Stimulated activated CD8-positive, alpha-beta memory T cell treated with anti-CD3 and anti-CD28 coated beads, Interleukin-12 subunit alpha, Interleukin-12 subunit beta, amount 100 ng/mL, for 1 hour (primary cell): ENCODE measurements at places on chromosomes 3 and 15.

DNA sequence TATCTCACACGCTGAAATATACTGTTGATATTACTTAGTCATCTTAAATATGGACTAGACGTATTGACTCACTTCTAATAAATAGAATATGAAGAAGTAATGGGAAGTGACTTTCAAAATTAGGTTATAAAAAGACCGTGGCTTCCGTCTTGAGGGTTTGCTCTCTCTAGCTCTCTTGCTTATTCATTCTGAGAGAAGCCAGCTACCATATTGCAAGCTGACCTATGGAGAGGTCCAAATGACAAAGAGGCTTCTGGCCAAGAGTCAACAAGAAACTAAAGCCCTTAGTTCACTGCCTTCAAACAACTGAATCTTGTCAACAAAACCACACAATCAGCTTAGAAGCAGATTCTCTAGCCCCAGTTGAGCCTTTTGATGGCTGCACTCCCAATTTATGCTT is 46.1 kb downstream of the SLC9C1 start:
- DNase-seq = no peak

DNA sequence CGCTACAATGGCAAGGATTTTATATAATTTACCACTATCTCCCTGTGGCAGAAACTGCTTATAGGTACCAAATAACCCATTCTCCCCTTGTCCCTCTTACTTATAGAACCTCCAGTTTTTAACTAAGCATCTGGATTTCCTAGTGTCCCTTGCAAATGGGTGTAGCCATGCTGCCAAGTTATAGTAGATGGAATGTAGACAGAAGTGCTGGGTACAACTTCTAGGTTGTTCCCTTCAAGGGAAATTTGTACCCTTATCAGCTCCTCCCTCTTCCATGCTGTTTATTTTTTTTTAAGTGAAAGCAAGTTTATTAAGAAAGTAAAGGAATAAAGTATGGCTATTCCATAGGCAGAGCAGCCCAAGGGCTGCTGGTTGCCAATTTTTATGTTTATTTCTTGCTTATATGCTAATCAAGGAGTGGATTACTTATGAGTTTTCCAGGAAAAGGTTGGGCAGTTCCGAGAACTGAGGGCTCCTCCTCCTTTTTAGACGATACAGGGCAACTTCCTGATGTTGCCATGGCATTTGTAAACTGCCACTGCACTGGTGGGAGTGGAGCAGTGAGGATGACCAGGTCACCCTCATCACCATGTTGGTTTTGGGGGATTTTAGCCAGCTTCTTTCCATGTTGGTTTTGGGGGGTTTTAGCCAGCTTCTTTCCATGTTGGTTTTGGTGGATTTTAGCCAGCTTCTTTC is 40.1 kb upstream of the TM4SF19 start:
- DNase-seq = no peak

- no peak for DNase-seq
Measured at GRCh38 chr15:62901909-62902546, 140.5 kb upstream of the TPM1 start.

GRCh38 chr15:68186671-68187397 is 18.3 kb downstream of the CALML4 start:
- DNase-seq = no peak

DNA sequence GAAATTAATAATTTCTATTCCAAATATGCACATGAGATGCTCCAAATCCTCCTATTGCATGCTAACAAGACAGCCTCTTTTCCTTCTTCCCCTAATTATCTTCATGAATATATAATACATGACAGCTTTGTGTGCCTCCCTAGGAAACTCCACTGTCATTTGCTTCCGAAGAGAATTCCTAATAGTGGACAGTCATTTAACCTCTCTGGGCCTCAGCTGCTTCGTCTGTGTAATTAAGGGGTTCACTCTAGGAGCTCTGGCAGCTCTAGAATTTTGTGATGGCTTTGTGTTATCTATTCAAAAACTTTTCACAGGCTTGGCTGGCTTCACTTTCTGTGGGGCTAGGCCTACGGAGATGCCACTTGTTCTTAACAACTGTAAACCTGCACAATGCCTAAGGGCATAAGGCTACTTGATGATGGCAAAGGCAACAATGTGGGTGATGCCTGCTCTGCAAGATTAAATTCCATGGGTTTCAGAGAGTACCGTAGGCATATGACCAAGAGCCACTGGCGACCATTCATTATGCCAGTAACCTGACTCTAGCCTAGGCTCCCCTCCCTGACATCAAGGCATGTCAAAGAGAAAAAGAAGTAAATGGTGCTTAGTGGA is 333.8 kb upstream of the UMPS start:
- DNase-seq = no peak

DNA sequence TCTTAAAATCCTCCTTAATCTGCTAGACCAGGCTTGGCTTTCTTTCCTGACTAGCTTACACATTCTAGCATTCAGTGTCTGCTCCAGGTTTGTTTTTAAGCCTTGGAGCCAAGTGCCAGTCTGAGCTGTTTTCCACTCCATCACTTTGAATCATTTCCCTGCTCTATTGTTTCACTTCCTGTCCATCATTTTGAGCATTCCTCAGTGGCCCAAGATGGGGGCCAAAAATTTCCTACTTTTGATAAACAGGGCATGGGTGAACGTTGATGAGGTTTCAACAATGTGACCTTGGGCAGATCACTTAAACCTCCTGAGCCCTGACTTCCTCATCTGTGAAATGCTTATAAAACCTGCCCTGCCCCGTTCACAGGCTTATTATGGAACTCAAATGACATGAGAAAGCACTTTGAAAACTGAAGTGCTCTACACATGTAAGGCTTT is 4.4 kb downstream of the CYP19A1 start:
- DNase-seq = no peak

- DNase-seq = no peak
Measured at GRCh38 chr3:160587105-160587504, 21.7 kb upstream of the KPNA4 start.

DNA sequence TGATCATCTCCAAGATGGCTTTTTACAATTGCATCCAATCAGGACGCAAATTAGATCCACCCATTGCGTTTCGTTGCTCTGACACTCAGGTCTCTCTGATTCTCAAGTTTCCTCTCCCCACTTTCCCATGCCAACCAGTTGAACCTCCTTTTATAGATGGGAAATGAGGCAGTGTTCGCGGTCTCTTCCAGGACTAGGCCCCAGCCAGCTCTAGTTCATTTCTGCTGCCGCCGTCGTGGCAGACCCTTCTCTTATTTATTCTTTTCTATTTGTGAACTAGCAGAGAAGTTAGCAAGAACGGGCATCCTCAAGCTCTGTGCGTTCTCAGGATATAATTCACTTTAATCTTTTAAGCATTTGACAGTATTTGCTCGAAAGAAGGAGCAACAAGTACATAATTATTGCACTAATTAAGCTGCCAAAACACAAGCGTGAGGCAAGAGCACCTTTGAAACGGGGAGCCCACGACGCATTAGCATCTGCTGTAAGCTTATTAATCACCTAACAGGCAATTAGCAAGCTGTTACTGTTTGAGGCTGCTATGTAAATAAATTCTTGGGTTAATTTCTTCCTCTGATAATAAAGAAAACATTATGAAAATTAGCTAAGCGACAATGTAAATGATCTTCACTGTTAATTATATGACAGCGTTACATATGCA is 246.4 kb upstream of the TLE3 start:
- no peak for DNase-seq

GRCh38 chr3:16143861-16144447 is 30.5 kb upstream of the GALNT15 start:
- DNase-seq = no peak

- no peak for DNase-seq
Measured at GRCh38 chr15:67824976-67825880, at the start of gene SKOR1. SKOR1 (plus strand) TSS chr15:67825509; CDS start chr15:67825603, 94 bp downstream.

GRCh38 chr3:123169492-123169929 is 32.2 kb upstream of the SEC22A start:
- no peak for DNase-seq

DNA sequence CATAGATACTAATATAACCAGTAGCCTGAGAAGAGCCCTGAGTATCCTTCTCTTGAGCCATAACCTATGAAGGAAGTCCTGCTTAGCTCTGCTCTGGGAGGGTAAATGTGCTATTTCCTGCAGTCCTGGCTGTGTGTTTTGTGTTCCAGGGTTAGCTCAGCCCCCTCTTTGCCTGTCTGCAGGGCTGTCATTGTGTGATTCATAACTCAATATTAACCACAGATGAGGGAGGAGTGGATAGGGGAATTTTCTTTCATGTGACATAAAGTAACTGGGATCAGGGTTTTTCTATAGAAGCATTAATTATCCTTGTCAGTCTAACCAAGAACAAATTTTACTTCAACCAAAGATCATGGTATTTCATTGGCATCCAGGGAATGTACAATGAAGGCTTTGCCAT is 183.3 kb upstream of the ZBTB20 start:
- no peak for DNase-seq

GRCh38 chr15:33584797-33585196 is 274.0 kb downstream of the RYR3 start:
- DNase-seq = no peak

- DNase-seq = no peak
Measured at GRCh38 chr3:37625690-37626360, 235.9 kb upstream of the CTDSPL start.

- peak; percentile 9 for DNase-seq
Measured at GRCh38 chr3:66312039-66312438, 91.2 kb downstream of the SLC25A26 start.

DNA sequence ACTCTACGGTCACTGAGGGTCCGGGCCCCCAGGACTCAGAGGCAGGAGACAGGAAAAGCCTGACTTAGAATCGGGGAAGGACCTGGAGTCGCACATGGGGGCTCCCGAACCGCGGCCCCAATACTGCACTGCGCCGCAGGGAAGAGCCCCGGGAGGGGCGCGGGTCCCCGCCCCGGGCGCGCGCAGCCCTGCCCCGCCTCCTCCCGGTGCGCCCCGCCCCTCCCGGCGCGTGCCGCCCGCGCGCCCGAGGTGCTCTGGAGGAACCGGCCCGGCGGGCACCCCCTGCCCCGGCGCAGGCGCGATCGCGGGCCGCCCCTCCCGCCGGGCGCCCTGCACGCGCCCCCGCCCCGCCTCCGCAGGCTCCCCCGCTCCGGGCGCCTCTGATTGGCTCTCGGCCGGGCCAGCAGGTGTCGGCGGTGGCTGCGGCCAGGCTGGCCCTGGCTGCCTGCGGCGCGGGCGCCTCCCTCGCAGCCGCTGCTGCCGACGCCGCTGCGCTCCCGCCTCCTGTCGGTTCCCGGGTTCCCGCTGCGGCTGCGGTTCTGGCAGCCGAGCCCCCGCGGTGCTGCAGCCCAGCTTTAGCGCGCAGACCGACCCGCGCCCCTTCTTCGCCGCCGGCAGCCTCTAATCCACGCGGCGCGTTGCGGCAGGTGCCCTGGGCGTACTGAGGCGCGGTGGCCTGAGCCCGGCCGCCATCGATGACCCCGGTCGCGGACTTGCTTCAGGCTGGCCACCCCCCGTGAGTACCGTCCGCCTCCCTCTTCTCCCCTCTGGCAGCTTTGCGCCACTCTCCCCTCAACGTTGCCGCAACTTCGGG is at the start of gene MYRIP:
MYRIP (plus strand) TSS at position 429 of the 814 bp plus-strand sequence. CDS start 91,208 bp downstream, outside the sequence.
- no peak for DNase-seq

- DNase-seq = no peak
Measured at GRCh38 chr3:51703761-51704510, 2.9 kb upstream of the GRM2 start.

DNA sequence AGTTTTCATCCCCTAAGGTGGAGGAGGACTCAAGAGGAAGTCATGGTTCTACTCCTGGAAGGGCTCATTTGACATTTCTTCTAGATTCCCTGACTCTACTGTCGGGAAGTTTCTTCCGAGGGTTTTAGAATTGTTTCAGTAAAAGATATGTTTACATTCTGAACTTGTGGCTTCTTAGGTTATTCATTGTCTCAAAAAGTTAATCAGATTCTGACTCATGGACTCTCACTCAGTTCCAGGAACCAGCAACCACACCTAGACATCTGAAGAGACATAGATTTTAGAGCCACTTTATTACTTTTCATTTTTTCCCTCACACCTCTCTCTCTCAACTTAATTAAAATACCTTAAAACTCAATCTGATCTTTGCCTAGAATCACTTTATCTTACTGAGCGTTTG is 862.6 kb downstream of the AGBL1 start:
- no peak for DNase-seq

DNA sequence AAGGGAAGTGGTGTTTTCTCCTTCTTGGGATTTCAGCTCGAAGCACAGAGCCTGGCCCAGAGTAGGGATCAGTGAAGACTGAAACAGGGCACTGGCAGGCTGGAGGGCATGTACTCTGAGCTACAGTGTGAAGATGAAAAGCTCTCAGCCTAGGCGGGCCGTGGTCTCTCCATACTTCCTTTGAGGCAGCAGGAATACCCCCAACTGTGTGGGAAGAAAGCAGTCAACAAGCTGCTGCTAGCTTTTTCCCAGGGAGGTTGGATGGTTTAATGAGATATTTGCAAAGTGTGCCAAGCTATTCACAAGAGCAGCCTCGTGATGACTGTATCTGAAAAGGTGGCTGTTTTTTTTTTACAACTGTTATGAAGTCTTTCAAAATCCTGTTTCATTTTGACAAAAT is 47.2 kb downstream of the NMNAT3 start:
- DNase-seq = no peak

GRCh38 chr15:83018436-83018835 is 7.0 kb upstream of the C15orf40 start:
- DNase-seq = no peak

GRCh38 chr3:52221141-52221562 is 4.3 kb downstream of the TLR9 start:
- DNase-seq = no peak

DNA sequence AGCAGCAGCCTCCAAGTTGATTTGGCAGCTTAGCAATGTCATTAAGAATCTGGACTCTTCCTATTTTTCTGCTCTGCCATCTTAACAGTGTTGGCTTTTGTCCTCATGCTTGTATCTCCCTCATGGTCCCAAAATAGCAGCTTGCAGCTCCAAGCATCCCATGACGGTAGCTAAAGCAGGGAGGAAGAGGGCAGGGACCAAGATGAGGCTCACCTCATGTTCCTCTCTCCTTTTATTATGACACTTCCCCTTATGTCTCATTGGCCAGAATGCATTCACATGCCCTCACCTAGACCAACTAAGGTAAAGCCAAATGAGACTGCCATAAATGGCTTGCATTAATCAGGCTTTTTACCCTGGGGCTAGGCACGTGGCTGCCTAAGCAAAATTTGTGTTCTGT is 382.4 kb downstream of the SHQ1 start:
- no peak for DNase-seq

DNA sequence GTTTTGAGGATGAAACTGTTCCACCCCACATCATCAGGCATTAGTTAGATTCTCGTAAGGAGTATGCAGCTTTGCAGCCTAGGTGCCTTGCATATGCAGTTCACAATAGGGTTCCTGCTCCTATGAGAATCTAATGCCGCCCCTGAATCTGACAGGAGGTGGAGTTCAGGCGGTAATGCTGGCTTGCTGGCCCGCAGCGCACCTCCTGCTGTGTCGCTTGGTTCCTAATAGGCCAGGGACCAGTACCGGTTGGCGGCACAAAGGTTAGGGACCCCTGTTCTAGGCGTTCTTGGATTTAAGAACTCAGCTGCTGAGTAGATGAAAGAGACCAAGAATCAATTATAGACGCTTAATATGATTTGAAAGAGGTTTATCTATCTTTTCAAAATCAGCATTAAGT is 595.4 kb downstream of the CADM2 start:
- DNase-seq = no peak

GRCh38 chr15:60569596-60569995 is 90.7 kb upstream of the ICE2 start:
- DNase-seq = no peak

GRCh38 chr3:108744762-108745161 is 12.4 kb downstream of the RETNLB start:
- no peak for DNase-seq
